Neural crest cell (in vitro differentiated cells): ENCODE measurements at places on chromosomes 3 and 15. TPM values are rescaled to one million over a fixed set of nuclear protein-coding genes. Genes with fewer than 3 reads are reported as not detected.

The FANCD2OS gene
- not detected in 2 replicates for total RNA-seq

The FNDC3B gene
- 38.2 and 41.5 TPM in 2 replicates for total RNA-seq

The HRG gene
- not detected in 2 replicates for total RNA-seq

The SLC2A2 gene
- not detected in 2 replicates for total RNA-seq

The VPS8 gene
- total RNA-seq, result 52.9 and 55.7 TPM in 2 replicates

DNA sequence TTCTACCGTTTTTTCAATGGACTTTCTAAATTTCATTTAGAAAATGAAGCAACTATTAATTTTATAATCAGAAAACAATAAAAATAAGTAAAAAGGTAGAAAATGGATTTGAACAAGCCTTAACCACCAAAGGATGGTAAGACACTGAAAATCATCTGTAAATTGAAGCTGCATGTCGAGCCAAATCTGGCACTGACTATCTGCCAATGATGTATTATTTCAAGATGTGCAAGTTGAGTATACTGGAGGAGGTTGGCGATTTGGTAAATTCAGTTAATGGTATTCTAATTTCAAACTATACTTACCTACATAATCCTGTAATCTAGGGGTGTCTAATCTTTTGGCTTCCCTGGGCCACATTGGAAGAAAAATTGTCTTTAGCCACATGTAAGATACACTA, 93.5 kb downstream of the FMN1 start:
- H3K27me3 ChIP-seq, result peaks cover 3% of the 10 kb centered on the region
- no peaks in the 10 kb centered on the region for H3K36me3 ChIP-seq
- no peak overlapping the region for H3K4me3 ChIP-seq
- no peak overlapping the region for H3K27ac ChIP-seq
- no peaks in the 10 kb centered on the region for H3K4me1 ChIP-seq

GRCh38 chr15:49044766-49045606, 1.3 kb downstream of the SECISBP2L start:
- H3K27ac ChIP-seq, result no peak overlapping the region
- peak overlapping the region; percentile 99 for H3K4me3 ChIP-seq
- H3K27me3 ChIP-seq, result no peaks in the 10 kb centered on the region
- no peak for DNase-seq
- H3K36me3 ChIP-seq, result peaks cover 10% of the 10 kb centered on the region
- peaks cover 34% of the 10 kb centered on the region for H3K4me1 ChIP-seq

GRCh38 chr3:51684971-51685751, 14.1 kb downstream of the TEX264 start:
- no peak for DNase-seq
- no peak overlapping the region for H3K4me3 ChIP-seq
- H3K36me3 ChIP-seq, result no peaks in the 10 kb centered on the region
- H3K27me3 ChIP-seq, result no peaks in the 10 kb centered on the region
- H3K27ac ChIP-seq, result no peak overlapping the region
- peaks cover 10% of the 10 kb centered on the region for H3K4me1 ChIP-seq

- H3K27ac ChIP-seq, result no peak overlapping the region
- no peaks in the 10 kb centered on the region for H3K4me1 ChIP-seq
- H3K27me3 ChIP-seq, result no peaks in the 10 kb centered on the region
- H3K4me3 ChIP-seq, result no peak overlapping the region
- no peak for DNase-seq
These were observed 23.0 kb upstream of the CLDN1 start for GRCh38 chr3:190345027-190345821.

- H3K27ac ChIP-seq, result no peak overlapping the region
- no peak for DNase-seq
- H3K4me3 ChIP-seq, result no peak overlapping the region
- peaks cover 28% of the 10 kb centered on the region for H3K27me3 ChIP-seq
- peaks cover 28% of the 10 kb centered on the region for H3K4me1 ChIP-seq
- H3K36me3 ChIP-seq, result no peaks in the 10 kb centered on the region
These were observed 368.6 kb upstream of the RBMS3 start for GRCh38 chr3:28912120-28912885.

DNA sequence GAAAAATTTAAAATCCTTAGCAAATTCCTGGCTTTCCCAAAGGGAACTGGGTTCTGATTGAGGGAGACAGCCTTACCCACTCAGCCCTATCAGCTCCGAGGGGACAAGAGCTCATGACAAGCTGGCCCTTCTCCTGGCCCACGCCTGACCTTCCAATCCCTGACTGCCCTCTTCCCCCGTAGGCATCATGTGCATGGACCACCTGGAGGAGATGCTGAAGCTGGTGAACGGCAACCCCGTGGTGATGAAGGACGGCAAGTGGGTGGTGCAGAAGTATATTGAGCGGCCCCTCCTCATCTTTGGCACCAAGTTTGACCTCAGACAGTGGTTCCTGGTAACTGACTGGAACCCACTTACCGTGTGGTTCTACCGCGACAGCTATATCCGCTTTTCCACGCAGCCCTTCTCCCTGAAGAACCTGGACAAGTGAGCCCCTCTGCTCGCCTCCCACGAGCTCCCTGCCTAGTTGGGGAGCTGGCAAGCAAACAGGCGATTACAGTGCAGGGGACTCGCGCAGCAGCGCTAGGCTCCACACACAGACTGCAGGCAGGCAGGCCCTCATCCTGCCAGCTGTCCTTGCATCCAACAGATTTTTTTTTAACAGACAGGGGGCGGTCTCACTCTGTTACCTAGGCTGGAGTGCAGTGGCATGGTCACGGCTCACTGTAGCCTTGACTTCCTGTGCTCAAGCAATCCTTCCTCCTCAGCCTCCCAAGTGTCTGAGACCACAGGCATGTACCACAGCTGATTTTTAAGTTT, 16.8 kb downstream of the RPUSD3 start:
- H3K4me1 ChIP-seq, result no peaks in the 10 kb centered on the region
- no peak overlapping the region for H3K4me3 ChIP-seq
- H3K27ac ChIP-seq, result no peak overlapping the region
- no peaks in the 10 kb centered on the region for H3K36me3 ChIP-seq
- DNase-seq, result no peak

GRCh38 chr3:13110678-13111116, 37.5 kb upstream of the IQSEC1 start:
- H3K36me3 ChIP-seq, result no peaks in the 10 kb centered on the region
- DNase-seq, result no peak
- H3K27ac ChIP-seq, result no peak overlapping the region
- no peaks in the 10 kb centered on the region for H3K27me3 ChIP-seq
- H3K4me1 ChIP-seq, result peaks cover 5% of the 10 kb centered on the region

GRCh38 chr3:142468456-142468855, 20.6 kb upstream of the XRN1 start:
- H3K36me3 ChIP-seq, result peaks cover 15% of the 10 kb centered on the region
- H3K27ac ChIP-seq, result no peak overlapping the region
- no peaks in the 10 kb centered on the region for H3K27me3 ChIP-seq
- H3K4me3 ChIP-seq, result no peak overlapping the region
- H3K4me1 ChIP-seq, result no peaks in the 10 kb centered on the region

DNA sequence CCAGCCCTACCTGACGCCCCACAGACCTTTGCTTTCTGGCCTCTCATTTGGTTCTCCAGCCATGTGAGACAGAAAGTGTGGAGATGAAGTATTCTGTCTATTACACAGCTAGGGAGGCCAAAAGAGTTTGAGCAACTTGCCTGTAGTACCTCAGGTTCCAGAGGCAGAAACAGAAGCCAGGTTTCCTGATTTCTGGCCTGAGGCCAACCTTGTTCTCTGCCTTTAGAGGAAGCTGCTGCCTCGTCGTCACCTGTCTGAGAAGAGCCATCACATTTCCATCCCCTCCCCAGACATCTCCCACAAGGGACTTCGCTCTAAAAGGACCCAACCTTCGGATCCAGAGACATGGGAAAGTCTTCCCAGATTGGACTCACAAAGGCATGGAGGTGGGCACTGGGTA, 3.8 kb downstream of the IL17RE start:
- no peaks in the 10 kb centered on the region for H3K27me3 ChIP-seq
- no peak for DNase-seq
- H3K27ac ChIP-seq, result no peak overlapping the region
- H3K4me1 ChIP-seq, result no peaks in the 10 kb centered on the region
- H3K4me3 ChIP-seq, result no peak overlapping the region

DNA sequence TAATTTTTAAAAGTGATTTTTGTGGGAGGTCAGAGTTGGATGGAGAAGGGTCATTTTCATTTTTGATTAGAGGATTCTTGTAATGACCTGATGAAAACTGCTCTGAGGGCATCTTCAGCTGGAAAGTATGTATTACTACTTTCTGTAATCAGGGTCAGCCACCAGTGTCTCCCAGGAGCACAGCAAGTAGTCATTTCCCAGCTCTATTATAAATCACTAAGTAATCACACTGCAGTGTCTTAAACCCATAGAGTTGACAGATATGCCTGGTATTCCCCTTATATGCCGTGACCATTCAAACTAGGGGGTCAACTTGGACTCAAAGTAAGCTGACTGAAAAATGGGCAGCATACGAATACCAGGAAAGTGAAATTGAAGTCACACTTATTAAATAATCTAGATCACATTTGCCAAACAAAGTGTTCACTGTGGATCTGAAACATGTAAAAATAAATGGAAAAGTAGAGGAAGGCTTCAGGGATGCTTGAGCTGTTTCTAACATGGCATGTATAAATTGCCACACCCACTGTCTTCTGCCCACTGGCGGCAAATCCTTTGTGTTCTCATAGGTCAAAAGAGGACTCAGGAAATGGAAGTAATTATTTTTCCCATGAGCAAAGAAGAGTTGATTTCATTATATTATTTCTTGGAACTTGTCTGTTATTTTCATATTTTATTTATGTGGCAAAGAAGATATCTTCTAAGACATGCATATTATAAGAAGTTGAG, 105.7 kb downstream of the MBNL1 start:
- H3K4me1 ChIP-seq, result peaks cover 11% of the 10 kb centered on the region
- no peak for DNase-seq
- H3K36me3 ChIP-seq, result peaks cover 21% of the 10 kb centered on the region
- no peaks in the 10 kb centered on the region for H3K27me3 ChIP-seq

GRCh38 chr3:105906345-105906744, 37.5 kb upstream of the CBLB start:
- H3K36me3 ChIP-seq, result no peaks in the 10 kb centered on the region
- DNase-seq, result no peak
- no peak overlapping the region for H3K4me3 ChIP-seq
- no peaks in the 10 kb centered on the region for H3K27me3 ChIP-seq
- no peaks in the 10 kb centered on the region for H3K4me1 ChIP-seq
- H3K27ac ChIP-seq, result no peak overlapping the region
